ENCODE measurements at places on chromosomes 2 and 18.

DNA sequence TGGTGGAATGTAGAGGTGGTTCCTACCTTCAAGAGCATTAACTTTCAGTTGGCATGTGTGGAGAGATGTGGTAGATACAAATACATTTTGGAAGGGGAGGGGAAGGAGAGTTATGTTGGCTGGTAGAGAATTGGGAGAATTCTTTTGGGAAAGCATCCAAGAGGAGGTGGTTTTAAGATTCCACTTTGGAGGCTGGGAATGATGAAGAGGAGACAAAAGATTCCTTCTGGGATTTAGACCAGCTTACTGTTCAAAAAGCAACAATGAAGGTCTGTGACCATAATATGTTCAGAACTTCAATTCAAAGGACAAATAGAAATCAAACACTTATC lies 120.8 kb upstream of the FOSL2 start:
- no peak for DNase-seq

DNA sequence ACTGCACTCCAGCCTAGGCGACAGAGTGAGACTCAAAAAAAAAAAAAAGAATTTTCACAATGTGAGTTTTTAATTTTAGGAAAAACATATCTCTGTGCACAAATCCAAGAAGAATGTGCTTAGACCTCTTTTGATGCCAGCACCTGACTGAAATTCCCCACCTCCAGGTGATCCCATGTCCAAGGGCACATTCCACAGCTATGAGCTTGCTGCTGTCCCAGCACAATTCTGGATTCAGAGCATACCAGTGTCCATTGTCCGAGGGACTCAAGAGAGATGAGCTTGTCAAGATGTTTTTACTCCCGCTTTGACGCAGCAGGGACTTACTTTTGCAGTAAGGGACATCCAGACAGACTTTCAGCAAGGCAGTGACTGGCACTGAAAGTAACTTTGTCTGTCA lies 489.1 kb upstream of the ACVR2A start:
- DNase-seq, result no peak

- DNase-seq, result no peak
Observed at GRCh38 chr2:15521641-15522181, 39.4 kb downstream of the NBAS start.

- no peak for DNase-seq
Observed at GRCh38 chr18:79614211-79614955, 65.2 kb upstream of the CTDP1 start.

DNA sequence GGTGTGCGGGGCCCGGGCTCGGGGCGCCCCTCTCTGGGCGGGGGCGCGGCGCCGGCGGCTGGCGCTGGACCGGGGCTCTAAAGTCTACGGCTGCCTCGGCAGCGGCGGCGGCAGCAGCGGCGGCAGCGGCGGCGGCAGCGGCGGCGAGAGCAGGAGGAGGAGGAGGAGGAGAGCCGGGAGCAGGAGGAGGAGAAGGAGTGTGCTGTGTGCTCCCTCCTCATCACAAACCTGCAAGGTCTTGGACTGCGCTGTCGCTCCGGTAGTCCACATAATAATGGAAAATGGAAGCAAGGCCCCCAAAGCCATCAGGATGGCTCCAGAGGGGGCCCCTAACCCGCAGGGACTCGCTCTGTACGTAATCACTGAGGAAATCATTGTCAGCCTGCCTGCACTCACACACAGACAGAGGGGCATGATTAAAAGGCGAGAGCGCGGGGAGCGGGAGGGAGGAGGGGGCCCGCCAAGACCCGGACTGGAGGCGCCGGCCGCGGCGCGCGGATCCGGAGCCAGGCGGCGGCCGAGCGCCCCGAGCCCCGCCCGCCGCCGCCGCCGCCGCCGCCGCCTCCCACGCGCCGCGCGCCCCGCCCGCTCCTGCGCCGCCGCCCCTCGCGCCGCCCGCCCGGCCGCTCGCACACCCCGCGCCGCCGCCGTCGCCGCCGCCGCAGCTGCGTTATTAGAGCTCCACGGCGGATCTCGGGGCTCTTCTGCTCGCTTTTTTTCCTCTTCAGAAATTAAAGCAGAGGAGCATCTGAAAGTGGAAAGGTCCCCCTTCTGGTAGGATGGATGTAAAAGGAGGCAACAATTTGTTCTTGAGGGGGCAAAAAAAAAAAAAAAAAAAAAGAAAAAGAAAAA lies at the start of gene ZNF521:
Gene ZNF521, minus strand, starts transcription at position 390 of the 852 bp plus-strand sequence. CDS start 1,220 bp downstream, outside the sequence.
- DNase-seq, result peak; percentile 48

DNA sequence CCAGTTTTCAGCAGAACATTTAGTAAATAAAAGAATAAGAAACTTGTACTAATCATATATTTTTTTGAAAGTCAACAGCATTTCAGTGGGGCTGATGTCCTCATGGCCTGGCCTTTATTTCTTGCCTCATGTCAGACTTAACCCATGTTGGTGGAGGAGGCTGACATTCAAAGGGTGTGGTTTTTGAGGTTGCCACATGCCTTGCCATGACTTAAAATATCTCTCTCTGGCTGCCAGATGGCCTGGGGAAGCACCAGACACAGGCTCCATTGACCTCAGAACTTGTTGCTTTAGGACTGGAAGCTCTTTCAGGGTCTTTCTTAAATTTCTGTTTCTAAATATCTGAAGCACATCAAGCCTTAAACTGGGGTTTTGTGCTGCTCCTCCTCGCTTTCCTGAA lies 32.5 kb upstream of the CD28 start:
- DNase-seq, result no peak

GRCh38 chr2:42587526-42588117 lies 19.2 kb downstream of the MTA3 start:
- no peak for DNase-seq

DNA sequence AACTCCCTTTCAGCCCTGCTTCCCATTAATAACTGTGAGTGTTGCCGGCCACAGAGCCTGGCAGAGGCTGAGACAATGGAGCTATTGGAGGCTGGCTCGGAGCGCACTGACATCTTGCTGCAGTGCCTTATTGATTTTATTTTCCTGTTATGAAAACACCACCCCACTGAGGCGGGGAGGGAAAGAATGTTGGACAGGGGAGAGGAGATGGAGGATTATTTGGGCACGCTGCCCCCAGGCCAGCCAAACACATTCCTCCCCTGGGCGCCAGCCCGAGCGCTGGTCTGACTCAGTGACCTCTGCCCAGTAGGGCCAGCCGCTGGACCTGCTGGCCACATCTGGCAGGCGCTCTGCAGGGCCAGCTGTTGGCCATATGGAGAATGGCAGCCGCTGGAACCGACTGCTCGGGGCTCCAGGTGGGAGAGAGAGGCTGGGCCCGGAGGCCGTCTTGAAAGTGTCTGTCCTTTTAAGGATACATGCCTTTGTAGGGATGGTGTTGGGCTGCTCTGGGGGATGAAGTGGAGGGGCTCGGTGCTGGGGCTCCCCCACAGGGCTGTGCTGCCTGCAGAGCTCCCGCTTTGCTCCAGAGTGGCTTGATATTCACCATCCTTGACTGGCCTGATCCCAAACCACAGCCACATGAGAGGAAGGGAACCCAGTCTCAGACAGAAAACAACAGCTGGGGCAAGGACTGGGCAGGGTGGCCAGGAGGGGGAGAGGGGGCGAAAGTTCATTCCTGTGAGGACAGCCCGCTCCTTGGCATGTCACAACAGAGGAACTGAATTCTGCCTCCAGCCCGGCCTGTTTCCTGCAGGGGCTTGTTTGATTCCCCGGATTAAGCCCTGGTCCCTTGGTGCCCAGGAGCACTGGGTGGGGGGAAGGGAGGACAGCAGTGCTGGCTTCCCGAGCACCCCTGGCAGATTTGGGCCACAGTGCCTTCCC lies 179.0 kb downstream of the KLHL29 start:
- no peak for DNase-seq

DNA sequence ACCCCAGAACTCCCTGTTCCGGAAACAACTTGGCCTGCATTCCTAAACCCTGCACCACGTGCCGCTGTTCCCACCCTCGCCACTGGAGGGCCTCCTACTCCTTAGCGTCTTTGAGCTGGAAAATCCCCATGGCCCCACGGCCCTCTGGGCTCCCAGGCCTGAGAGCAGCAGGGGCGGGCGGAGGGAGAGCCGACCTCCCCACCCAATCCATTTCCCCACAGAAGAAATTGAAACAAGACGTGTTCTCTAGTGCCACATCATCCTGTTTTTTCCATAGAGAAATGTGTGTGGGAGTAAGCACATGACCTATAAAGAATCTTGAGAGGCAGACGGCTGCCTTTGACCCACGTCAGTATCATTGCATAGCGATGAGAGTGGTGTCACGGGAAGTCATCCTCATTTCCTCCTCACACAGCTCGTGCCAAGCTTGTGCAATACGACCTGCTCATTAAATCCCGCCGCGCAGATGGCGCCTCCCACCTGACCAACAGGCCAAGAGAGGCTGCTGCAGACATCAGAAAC lies 79.2 kb downstream of the LAMA1 start:
- no peak for DNase-seq

GRCh38 chr2:168096158-168096557 lies 151.2 kb downstream of the STK39 start:
- no peak for DNase-seq

- DNase-seq, result no peak
Observed at GRCh38 chr2:120243211-120243610, 9.4 kb upstream of the RALB start.

GRCh38 chr2:108324531-108325255 lies 36.0 kb downstream of the SULT1C2 start:
- no peak for DNase-seq

DNA sequence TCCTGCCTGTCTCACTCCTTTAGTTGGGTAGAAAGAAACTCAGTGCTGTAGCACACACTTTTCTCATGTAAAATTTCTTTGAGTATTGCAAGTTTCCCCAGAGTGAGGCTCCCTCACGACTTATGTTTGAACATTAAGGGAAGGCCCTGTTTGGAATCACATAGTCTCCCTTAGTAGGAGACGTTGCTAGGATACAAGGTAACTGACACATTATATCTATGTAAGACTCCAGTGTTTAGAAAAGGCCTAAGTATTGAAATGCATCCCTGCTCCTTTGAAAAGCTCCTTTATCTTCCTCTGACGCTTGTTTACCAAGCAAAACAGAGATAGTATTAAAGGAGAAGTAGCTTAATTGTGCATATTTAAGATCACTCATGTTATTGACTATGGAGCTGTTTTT lies 248.2 kb downstream of the PHLPP1 start:
- no peak for DNase-seq
